Placental pericyte (primary cell): ENCODE measurements at places on chromosomes 3 and 15. TPM values are rescaled to one million over a fixed set of nuclear protein-coding genes. Genes with fewer than 3 reads are reported as not detected.

The RTP3 gene
- not detected in 2 replicates for total RNA-seq

The TJP1 gene
- 84.9 and 114 TPM in 2 replicates for total RNA-seq

The CHRNA3 gene
- total RNA-seq = under 0.01 TPM in 1 of 2 replicates, not detected in the other

The MST1R gene
- 0.43 and 1.3 TPM in 2 replicates for total RNA-seq

The SH2D7 gene
- not detected in 2 replicates for total RNA-seq

The CYP8B1 gene
- total RNA-seq = not detected in 2 replicates

The GOLGA8S gene
- total RNA-seq = not detected in 2 replicates

The SLC22A14 gene
- total RNA-seq = under 0.01 and 0.14 TPM in 2 replicates

The PARP15 gene
- 0.14 and 0.22 TPM in 2 replicates for total RNA-seq

The ACAD11 gene
- total RNA-seq = 29.6 and 34.4 TPM in 2 replicates

The ZNF80 gene
- total RNA-seq = not detected in 2 replicates

The FAM3D gene
- total RNA-seq = not detected in 2 replicates

The FBLN2 gene
- 32.2 and 251 TPM in 2 replicates for total RNA-seq

The KLHDC8B gene
- 17.8 and 41.6 TPM in 2 replicates for total RNA-seq

The CD86 gene
- not detected in 2 replicates for total RNA-seq

The PRSS50 gene
- total RNA-seq = not detected in 2 replicates

The CAND2 gene
- 2.6 and 3.1 TPM in 2 replicates for total RNA-seq
